ENCODE measurements at places on chromosomes 11 and 22.
A peak's percentile ranks its signal among the peaks of the same experiment; 100 is the strongest.

GRCh38 chr22:34805771-34806170, 260.2 kb upstream of the ISX start:
- no peak for DNase-seq

- no peak for DNase-seq
These were observed 7.4 kb upstream of the NPTXR start for GRCh38 chr22:38850941-38851849.

DNA sequence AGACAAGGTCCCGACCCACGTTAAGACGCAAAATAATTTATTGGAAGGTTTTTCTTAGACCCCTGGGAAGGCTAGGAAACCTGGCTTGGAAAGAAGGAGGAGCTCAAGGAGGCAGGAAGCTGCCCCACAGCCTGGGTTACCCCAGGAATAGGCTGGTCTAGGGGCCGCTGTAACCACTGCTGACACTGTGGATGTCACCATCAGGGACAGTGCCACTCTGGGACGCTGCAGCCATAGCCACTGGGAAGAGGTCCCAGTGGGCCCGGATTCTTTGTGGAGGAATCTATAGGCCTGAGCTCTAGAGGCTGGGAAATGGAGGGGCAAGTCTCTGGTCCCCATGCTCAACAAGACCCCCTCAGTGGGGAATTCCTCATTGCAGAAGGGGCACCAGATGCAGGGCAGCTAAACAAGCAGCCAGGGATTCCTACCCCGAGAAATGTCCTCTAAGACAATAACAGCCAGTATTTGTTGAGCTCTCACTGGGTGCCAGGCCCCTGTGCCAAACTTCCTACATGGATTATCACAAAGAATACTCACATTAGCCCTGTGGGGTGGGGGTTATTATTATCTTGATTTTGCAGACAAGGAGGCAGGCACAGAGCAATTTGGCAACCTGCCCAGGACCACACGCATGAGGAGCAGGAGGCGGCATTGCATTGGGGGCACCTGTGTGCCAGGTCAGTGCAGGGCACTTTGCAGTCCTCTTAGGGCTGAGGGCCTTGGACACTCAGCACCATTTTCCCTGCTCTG, 19.5 kb upstream of the CHKA start:
- no peak for DNase-seq

DNA sequence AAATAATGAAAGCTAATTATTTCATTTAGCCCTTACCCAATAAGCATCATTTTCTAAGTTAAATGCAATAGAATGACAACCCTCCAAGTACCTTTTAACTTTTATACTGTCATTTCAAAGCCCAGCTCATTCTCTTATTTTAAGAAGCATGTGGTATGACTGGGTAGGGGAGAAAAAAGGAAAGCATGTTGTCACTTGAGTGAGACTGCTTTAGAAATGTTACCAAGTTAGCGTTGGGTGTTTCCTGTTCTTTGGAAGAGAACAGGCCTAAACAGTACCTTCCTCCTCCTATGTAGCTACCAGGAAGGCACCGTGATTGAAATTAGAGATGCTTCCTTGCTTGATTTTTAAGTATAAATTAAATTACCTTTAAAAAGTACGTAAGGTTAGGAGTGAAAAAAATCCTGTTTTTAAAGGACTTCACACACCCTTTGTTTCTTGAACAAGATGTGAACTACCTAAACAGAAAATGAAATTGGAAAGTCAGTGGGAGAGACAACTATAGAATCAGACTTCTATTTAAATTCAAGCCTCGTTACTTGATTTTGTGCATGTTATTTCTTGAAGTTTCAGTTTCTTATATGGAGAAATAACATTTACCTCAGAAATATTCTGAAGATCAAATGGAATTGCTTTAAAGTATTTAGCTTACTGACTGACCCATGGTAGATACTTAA, 741 bp upstream of the CNTF start:
- no peak for DNase-seq

DNA sequence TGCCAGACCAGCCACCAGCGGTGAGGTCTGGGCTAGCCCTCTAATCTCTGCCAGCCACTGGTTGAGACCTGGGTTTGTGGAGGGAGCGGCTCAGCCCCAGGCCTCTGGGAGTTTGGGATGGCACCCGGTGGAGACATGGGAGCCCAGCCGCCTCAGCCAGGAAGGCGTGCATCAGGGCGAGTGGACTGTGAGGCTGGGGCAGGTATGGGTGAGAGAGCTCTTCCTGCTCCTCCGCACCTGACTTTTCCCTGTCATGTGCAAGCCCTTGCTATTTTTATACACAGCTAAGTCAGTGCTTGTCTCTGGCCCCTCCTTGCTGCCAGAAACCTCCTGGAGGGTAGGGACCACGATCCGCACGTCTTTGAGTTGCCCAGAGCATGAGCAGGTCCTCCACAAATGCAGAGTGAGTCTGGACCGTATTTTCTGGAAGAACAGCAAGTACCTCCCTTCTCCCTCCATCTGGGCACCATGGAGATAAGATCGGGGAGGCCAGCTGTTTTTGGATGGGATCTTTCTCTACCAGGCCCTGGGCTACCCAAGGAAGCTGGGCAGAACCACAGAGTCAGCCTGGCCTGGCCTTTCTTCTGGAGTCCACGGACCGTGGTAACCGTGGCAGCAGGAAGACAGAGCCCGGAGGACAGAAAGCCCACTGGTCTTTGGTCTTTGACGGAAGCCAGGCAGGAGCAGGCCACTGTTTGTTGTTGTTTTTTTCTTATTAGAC, 53.3 kb downstream of the IGLL1 start:
- DNase-seq, result no peak

GRCh38 chr11:102456381-102456780, 3.8 kb upstream of the TMEM123 start:
- DNase-seq, result no peak

- DNase-seq, result no peak
These were observed 10.8 kb upstream of the TECTA start for GRCh38 chr11:121090145-121090721.

DNA sequence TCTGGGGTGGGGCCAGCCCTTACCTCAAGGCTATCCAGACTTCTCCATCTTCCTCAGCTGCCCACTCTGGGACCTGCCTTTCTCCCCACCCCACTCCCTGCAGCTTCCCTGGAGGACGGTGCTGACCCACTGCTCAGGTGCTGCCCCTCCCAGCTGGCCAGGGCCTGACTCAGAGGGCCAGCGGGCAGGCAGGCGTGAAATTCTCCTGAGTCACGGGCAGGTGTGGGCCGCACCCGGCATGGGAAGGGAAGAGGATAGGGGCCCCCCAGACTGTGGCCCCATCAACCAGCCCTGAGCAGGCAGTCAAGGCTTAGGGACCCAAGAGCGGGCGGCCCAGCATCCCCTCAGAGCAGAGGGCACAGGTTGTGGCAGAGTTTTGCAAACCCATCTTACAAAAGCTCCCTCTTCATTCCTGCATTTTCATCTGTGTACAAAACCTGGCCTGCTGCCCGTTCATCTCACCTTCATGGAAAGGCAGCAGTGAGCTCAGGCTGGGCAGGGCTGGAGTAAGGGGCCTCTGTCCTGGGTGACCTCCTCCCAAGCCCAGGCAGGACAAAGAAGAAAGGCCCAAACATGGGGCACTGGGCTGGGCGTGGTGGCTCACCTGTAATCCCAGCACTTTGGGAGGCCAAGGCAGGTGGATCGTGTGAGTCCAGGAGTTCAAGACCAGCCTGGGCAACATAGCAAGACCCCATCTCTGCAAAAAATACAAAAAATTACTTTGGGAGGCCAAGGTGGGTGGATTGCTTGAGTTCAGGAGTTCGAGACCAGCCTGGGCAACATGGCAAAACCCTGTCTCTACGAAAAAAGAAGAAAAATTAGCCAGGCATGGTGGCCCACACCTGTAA, 6.1 kb downstream of the RHOD start:
- DNase-seq, result no peak

GRCh38 chr11:108958368-108959104, 293.7 kb downstream of the DDX10 start:
- DNase-seq, result no peak

- no peak for DNase-seq
These were observed 220.5 kb upstream of the B3GAT1 start for GRCh38 chr11:134632347-134633119.

DNA sequence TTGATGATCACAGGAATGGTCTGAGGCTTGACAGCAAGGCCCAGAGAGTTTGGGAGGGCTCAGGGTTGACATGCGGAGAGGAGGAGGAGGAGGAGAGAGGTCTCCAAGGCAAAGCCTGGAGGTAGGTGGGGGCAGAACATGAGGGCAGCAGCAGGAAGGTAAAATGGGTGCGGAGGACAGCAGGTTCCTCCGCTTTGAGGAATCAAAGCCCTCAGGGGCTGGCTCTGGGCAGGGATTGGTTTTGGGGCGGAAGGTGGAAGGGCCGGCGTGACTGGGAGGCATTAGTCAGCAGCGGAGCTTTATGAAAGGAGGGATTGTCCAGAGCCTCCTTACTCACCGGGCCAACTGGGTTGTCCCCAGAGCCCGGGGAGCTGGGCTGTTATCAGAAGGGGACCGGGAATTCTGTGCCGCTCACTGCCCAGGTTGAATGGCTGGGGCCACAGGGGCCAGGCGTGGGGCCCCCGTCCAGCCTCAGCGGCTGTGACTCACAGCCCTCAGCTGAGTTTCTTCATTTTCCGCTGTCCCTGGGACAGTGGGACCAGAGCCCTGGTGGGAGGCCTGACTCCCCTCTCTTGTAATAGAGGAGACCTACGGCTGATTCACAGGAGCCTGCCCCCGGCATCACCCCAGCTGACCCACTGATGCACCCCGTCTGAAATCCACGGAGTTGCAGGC, 36.2 kb downstream of the LIF start:
- no peak for DNase-seq

GRCh38 chr11:122108192-122108799, 7.7 kb downstream of the BLID start:
- no peak for DNase-seq

- DNase-seq, result no peak
These were observed 125.1 kb upstream of the ZBED5 start for GRCh38 chr11:10982704-10983510.

DNA sequence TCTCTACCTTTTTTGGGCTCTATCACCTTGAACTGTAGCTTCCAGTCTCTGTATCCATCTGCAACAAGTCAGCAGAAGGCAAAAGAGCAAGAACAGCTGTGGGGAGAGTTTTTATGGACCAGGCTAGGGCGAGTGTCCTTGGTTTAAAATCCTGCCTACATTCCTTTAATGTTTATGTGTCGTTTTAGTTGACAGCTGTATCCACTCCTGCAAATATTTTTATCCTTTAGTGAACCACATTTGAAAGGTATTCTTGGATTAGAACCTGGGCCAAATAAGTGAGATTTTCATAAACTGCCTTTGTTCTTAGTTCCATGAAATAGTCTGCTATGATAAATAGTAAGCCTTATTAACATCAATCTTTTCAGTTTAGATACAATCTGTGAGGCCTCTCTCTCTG, 712.2 kb downstream of the ETS1 start:
- DNase-seq, result no peak

- no peak for DNase-seq
These were observed 226.4 kb downstream of the ADAMTS15 start for GRCh38 chr11:130674686-130675308.

- DNase-seq, result no peak
These were observed 31.3 kb downstream of the CYTH4 start for GRCh38 chr22:37313376-37314314.

GRCh38 chr11:61776561-61777075, 15.8 kb downstream of the TMEM258 start:
- peak; percentile 100 for DNase-seq

DNA sequence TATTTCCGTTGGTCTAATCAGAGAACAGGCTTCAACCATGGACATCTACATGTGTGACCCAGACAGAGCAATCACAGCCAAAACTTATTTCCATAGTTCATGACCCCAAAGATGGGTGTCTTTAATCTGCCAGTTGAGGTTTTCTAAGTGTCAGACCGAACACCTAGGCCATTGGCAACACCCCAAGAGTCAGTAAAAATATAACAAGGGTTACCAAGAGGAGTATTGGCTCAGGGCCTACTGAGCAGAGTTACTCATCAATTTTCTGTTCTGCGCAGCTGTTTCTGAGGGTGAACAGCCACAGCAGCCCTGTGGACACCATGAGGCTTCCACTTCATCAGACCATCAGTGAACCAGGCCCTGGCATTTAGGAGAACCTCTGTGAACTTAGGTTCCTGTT, 18.8 kb downstream of the GUCD1 start:
- DNase-seq, result no peak

DNA sequence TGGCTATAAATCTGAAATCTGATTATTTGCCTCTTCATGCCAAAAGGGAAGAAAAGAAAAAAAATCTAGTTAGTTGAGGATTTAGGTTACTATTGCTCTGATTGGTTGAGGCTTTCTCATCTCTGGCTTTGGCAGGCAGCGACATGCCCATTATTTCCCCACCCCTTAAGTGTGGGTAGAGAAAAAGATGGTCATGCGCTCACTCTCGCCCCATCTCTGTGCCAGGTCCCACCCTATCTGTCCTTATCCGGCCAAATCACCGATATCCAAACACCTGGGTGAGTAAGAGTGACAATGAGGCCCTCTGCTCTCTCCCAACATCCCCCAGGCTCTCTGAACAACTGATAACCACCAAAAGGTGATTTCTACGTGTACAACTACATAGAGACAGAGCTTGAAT, 31.2 kb upstream of the SNX19 start:
- DNase-seq, result no peak

DNA sequence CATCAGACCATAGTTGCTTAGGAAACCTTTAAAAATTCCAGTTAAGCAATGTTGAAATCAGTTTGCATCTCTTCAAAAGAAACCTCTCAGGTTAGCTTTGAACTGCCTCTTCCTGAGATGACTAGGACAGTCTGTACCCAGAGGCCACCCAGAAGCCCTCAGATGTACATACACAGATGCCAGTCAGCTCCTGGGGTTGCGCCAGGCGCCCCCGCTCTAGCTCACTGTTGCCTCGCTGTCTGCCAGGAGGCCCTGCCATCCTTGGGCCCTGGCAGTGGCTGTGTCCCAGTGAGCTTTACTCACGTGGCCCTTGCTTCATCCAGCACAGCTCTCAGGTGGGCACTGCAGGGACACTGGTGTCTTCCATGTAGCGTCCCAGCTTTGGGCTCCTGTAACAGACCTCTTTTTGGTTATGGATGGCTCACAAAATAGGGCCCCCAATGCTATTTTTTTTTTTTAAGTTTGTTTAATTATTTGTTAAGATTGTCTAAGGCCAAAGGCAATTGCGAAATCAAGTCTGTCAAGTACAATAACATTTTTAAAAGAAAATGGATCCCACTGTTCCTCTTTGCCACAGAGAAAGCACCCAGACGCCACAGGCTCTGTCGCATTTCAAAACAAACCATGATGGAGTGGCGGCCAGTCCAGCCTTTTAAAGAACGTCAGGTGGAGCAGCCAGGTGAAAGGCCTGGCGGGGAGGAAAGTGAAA, 73.4 kb downstream of the NCAPD3 start:
- DNase-seq, result no peak

- DNase-seq, result no peak
These were observed 241.6 kb upstream of the CADM1 start for GRCh38 chr11:115745610-115746512.
